ENCODE measurements at places on chromosomes 6 and 20.

DNA sequence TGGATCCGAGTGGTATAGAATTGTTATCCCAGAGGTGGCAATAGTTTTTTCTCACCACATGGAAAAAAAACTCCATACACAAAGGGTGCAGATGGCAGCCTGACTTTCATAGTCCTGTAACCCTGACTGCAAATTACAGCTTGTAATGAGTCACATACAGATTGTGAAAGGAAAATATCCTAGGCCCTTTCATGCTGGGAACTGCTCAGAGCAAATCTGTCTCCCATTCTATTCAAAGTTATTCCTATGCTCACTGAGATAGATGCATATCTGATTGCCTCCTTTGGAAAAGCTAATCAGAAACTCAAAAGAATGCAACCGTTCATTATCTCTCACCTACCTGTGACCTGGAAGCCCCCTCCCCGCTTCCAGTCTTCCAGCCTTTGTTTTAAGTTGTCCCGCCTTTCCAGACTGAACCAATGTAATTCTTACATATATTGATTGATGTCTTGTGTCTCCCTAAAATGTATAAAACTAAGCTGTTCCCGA lies 108.7 kb upstream of the MAP3K4 start:
- DNase-seq = no peak

GRCh38 chr6:6591778-6592465 lies 3.4 kb downstream of the LY86 start:
- no peak for DNase-seq

DNA sequence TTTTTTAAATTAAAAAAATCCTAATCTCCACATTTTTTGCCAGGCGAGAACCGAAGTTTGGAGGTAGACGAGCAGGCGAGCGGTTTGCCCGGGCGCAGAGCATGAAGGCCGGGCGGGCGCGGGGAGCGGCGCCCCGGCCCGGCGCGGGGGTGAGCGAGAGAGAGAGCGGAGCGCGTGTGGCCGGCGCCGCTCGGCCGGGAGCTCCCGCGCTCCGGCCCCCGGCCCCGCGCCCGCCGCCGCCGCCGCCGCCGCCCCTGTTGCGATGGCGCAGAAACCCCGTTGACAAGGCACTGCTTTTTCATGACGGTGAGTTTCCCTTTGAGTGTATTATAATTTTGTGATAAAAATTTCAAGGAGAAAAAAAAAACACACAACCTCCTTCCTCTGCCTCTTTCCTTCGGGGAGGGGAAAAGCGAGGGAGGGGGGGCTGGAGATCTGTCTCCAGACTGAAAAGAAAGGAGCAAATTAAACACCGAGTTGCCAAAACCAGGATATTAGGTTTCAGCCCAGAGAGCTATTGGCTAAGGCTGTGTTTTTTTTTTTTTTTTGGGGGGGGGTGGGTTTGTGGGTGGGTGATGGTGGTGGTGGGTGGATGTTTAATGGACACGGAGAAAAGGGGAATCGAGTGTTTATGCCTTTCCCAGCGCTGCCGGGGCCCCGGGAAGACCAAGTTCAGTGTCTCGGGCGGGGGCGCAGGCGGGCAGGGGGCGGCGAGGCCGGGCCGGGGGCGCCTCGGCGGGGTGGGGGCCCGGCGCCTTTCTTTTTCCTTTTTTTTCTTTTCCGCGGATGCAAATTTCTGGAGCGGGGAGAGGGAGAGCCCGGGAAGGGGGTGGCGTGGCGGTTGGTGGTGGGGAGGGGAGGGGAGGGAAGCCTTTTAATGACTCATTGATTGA lies at the start of gene BICRAL:
TSS of gene BICRAL (plus strand) at position 257 of the 893 bp plus-strand sequence. CDS start 39,971 bp downstream, outside the sequence.
- DNase-seq = peak; percentile 57

DNA sequence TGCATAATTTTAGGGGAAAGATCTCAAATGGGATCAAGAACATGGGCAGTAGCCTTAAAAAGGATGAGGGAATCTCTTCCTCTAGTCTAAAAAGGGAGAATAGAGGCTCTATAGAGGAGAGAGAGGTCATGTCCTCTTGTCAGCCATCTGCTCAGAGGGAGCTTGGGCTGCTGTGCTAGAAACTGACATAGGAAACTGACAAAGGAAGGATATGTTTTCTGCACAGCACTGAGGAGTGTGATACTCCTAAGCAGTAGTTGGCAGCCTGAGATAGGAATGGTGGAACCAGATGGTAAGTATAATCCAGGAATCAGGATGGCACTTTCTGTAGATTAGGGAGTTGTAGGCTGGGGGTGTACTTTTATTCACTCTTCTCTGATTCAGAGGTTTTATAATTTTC lies 59.2 kb downstream of the PTPRA start:
- no peak for DNase-seq
